ENCODE measurements at places on chromosomes 6 and 20.

DNA sequence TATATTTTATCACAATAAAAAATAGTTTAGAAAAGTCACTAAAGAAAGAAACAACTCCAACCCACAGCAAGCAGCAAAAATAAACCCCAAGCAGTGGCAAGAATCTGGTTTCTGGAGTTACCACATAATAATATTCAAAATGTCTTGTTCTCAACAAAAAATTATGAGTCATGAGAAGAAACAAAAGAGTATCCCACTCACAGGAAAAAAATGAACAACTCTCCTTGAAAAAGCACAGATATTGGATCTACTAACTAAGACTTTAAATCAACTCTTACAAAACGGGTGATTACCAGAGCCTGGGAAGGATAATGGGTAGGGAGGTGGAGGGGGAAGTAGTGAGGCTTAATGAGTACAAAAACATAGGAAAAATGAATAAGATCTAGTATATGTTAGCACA, 425.6 kb downstream of the PLCB1 start:
- DNase-seq, result peak; percentile 55

- no peak for DNase-seq
These were observed 59.6 kb upstream of the QKI start for GRCh38 chr6:163354761-163355425.

DNA sequence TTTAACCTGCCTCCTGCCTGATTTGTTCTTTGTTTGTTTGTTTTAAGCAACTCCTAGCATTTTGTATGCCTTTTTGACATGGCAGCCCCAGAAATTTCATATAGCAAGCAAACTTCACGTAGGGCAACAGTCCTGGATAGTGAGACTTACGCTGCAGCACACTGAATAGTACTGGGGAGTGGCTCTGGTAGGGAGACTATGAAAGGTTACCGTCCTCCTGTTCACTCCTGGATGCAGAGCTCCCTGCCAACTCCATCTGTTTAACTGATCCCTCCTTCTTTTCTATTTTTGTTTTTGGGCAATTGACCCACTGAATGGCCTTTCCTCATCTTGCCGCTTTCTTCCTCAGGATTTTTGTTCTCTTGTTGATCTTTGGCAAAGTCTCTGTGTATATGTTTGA, 44.5 kb upstream of the BMP6 start:
- no peak for DNase-seq

DNA sequence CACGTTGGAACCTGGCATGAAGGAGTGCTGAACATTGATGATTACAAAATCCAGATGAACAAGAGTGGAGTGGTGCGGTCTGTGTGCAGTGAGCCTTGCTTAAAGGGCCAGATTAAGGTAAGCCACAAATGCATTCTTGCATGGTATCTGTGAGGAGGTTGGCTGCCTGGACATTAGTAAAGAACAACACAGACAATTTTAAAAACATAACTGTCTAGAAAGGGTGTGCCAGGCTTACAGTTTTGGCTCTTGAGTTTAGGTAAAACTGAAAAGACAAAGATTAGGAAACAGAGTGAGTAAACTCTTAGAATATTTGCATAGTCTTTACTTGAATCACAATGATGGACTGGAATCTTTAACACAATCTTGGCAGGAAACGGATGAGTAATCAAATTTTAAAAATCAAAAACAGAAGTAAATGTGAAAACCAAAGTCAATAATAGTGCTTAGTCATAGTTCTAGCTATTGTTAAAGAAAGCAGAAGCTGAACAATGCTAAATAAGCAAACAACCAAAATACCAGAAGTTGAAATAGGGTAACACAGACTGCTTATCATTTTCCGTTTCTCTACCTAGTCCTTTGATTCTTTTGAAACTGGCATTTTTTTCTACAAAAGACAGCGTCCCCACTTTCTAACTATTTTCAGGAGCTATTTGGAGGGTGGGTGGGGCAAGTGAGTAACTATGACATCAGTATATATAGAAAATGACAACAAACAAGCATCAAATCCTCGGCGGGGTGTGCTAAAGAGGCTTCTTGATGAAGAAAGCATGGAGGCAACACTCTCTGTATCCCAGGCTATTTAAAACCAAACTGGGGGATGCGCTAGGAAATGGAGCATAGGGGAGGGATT, 185.8 kb upstream of the RAB32 start:
- DNase-seq, result peak; percentile 87

DNA sequence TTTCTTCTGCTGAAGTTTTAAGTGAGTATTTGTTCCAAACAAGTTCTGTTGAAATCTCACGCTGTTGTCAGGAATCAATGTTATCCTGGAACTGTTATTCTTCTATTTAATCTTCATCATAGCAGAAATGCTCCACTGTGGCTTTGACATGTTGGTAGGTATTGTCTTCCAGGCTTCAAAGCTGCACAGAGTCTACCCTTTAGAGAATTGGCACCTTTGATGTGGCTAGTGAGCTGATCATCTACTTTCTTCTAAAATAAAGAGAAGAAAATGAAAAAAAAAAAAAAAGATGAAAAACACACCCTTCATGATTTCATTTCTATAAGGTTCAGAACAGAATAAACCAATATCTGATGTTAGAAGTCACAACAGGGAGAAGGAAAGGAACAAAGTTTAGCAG, 5.8 kb upstream of the ZSCAN23 start:
- no peak for DNase-seq

DNA sequence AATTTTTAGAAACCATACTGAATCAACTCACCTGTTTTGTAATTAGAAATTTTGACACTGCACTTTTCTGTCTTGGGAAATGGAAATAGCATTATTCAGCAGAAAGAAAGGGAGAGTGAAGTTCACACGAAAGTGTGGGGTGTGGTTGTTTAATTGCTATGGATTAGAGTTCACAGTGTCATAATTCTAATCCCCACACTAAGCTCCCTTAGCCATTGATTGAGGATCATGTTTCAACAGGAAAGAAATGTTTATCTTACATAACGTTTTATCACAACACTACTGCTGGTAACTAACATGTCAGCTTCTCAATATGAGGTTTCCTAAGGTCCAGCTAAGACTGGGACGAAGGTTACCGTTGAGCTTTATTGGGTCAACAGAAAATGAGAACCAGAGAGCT, 31.4 kb upstream of the GSTA5 start:
- no peak for DNase-seq

DNA sequence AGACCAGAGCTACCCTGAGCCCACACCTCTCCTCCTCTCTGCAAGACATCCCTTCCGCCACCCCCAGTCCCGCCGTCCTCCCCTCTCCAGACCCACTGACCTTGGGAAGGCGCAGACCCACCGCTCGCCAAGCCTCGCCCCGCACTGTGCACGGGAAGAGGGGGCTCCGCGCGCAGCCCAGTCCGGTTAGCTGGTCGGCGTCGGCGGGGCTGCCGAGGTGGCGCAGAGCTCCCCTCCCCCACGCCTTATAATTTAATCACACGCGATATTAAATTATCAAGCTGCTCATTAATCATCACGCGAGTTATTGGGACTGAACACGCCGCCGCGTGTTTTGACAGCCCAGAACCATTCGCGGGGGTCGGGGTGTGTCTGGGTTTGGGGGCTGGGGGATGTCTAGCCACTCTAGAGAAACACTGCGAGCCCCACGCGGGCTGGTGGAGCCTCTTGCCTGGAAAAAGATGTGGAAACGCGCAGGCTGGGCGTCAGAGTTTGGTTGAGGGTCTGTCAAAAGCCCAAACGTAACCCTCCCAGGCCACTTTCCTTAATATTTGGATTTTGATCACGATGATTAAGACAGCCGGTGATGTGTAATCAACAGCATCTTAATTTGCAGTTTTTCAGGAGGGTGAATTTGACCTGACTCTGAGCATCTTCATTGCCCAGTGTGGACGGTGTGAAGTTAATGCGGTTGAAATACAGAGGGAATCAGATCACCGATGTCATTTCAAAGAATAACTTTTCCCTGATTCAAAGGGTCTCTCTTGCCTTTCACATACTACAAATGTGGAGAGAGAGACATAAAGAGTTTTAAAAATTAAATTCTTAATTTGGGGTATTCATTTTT, at the start of gene LINC00237:
LINC00237 (minus strand) TSS at position 188 of the 847 bp plus-strand sequence.
- DNase-seq, result no peak

DNA sequence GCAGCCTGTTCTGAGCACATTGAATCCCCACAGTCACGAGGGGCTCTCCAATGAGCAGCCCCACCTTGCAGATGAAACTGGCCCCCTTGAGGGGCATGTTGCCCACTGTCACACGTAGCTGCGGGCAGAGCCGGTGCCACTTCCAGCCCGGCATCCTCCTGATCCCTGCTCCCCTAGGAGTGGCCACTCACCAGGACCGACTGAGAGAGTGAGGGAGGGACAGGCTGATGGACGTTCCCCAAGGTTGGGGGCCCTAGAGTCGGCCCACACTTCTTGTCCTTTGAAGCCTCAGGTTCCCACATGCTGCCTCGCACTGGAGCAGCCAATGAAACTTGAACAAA, 10.5 kb downstream of the ENTPD6 start:
- no peak for DNase-seq

GRCh38 chr20:59495894-59496510, 108.3 kb upstream of the PHACTR3 start:
- peak; percentile 87 for DNase-seq

GRCh38 chr6:18215436-18215835, 48.9 kb downstream of the DEK start:
- DNase-seq, result no peak

GRCh38 chr6:47922391-47922790, 140.6 kb downstream of the OPN5 start:
- no peak for DNase-seq

- DNase-seq, result peak; percentile 67
These were observed 240.9 kb downstream of the PHACTR1 start for GRCh38 chr6:12957321-12958051.

DNA sequence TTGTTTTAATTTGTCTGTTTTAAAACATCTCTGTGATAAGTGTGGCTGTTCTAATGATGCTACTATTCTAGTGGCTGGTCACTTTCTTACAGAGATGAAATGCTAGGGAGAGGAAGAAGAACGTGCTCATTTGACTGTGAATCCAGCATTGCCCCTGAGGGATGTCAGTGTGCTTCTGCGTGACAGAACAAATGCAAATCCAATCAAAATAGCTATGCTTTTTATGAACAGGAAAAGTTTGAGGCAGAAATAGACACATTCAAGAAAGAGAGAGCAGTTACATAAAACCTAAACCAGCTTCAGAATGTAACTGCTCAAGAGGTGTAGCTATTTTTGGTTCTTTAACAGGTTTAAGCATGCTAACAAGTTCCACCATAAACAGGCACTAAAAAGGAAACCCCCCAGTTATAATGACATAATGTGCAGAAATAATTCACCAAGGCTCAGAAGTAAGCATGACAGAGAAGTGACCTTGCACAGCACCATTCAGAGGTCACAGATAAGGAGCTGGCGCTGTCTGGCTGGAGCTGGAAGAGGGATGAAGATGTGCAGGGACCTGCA, 385.3 kb downstream of the EPM2A start:
- no peak for DNase-seq

DNA sequence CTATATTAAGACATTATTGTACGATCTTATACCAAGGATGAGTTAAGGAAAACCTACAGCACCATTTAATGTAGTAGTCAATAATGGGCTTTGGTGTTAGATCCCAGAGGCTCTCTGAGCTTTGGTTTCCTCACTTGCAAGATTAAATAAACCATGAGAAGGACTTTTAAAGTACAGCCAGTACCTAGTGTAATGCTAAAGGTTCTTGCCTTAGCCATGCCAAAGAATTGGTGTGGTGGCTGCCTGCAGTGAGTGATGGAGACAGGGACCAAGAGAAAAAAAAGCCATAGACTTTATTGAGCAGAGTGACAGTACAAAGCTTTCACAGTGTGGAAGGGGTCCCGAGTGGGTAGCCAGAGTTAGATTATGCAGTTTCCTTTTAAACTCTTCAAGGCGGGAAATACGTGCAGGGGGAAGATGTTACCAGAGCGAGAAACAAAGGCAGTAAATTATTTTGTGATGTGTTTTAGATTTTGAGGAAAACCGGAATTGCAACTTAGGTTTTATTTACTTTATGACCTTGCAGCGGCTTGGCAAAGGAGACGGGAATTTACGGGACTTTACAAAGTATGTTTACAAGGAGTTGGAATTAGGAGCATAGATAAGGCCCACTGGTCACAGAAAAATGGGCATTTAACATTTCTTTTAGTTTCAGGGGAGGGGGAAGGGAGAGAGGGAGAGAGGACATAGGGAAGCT, 100.4 kb downstream of the MYO6 start:
- no peak for DNase-seq

GRCh38 chr6:53284901-53285300, 63.8 kb downstream of the ELOVL5 start:
- no peak for DNase-seq

GRCh38 chr20:36926653-36927200, 24.8 kb downstream of the SAMHD1 start:
- no peak for DNase-seq

DNA sequence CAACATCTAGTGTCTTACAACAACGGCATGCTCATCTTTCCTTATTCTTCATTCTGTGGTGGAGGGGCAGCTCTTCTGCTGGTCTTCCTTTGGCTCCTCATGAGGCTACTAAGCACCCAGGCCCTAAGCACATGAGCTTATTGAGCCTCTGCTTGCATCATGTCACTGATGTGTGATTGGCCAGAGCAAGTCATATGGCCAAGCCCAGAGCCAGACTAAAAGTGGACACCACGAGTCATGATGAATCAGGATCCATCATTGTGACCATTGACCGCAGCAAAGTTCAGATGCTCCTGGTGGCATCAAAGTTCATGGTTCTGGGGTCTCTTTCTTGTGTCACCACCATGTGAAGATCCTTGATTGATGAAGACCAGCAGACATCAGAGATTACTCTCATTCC, 192.0 kb upstream of the FOXA2 start:
- DNase-seq, result no peak

DNA sequence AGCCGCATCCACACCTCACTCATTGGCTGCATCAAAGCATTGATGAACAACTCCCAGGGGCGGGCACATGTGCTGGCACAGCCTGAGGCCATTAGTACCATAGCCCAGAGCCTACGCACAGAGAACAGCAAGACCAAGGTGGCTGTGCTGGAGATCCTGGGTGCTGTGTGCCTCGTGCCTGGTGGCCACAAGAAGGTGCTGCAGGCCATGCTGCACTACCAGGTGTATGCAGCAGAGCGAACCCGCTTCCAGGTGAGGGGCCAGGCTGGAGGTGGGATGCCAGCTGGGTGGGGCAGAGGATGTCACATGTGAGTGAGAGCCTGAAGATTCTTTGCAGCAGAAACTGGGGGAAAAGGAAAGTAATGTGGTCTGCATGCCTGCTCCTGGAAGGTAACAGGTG, 66.7 kb downstream of the MOCS1 start:
- no peak for DNase-seq

DNA sequence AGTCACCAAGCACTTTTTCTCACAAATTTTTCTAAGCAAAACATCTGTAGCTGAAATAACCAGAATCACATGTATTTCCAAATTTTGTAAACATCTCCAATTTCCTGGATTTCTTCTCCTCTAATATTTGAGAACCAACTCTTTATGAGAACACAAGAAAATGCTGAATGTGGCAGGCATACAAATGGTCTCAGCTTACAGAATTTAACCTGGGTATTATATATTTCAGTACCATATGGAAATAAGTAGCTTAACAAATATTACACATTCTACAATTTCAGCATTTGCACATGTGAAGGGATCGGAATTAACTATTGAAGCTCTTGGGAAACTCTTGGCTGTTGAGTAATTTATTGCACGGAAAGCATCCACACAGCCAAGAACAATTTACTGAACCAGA, 92.5 kb downstream of the TBXT start:
- no peak for DNase-seq

All from adipocyte (in vitro differentiated cells).